ENCODE measurements at places on chromosomes 5 and 9.

DNA sequence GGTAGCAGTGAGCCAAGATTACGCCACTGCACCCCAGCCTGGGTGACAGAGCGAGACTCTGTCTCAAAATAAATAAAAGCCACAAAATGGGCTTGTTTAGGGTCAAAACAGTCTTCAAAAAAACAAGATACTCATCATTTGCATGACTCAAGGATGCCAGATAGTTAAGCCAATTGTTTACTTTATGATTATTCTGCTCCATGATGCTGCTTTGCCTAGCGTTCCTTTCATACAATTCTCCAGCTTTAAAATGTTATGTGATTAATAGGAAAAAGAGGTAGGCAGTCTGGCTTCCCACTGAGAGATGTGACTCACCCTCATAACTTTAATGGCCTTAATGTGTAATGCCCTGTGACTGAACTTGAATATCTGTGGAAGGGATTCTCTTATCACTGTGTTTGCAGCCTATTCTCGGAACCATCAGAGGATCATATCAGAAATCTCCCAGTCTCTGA, 364.6 kb upstream of the TRPC7 start:
- no peak for DNase-seq

- no peak for DNase-seq
These were observed 56.4 kb upstream of the RPL26L1 start for GRCh38 chr5:172902497-172903472.

- DNase-seq, result no peak
These were observed 279.9 kb downstream of the ASTN2 start for GRCh38 chr9:117134826-117135500.

- no peak for DNase-seq
These were observed 154.4 kb upstream of the COX7C start for GRCh38 chr5:86463339-86463738.

DNA sequence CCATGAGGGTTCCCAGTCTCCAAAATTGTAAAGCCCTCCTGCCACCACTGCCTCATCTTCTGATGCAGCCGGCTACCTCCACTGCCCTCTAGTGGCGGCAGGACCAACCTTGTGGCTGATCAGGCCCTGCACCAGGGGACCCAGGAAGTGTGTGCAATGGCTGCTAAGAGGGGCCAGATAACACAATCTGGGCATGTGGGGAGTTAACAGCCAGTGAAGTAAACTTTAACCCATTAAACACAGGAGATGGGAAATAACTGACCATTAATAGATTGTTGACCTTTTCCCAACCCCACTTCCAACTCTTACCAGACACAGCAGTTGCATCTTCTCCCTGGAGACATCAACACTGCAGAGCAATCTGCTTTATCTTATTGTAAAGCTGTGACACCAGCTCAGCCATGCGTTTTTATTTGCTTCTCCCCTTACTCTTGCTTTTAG, 63.3 kb downstream of the FREM1 start:
- DNase-seq, result no peak
